ENCODE measurements at places on chromosomes 5 and 9.

GRCh38 chr5:178476972-178477754 is 113.0 kb downstream of the COL23A1 start:
- no peak for DNase-seq

DNA sequence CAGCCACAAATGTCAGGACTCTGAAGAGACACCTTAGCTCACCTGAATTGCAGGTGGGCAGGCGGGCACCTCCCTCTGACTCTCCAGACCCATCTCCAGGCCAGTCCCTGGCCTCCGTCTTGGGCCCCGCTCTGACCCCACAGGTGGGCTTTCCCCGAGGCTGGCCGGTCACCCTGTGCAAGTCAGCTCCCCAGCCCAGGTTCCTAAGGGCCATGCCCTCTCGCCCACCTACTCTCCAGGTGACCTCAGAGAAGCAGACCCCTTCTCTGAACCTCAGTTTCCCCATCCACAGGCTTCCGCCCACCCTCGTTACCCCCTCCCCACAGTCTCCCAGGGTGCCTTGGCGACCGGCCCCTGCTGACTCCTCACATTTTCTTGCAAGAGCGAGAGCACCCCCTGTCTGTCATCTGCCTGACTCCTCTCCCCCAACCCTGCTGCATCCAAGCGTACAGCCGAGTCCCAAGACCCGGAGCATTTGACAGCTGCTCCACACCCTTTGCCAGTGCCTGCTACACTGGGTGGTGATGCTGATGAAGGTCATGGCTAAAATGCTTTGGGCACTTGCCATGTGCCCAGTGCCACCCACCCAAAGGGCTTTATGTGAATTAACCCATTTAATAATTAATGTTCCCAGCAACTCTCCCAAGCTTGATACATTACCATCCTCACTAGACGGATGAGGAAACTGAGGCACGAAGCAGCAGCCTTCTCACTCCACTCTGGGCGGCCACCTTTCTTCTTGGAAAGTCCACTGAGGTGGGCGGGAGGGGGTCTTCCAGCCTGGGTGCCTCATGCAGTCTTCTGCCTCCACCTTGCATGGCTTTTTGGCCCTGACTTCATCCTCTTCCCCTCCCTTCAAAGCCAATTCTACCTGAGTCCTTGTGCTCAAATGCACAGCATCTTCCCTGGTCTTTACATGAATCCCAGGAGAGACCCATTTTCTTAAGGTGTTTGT is 51.1 kb upstream of the ORM1 start:
- DNase-seq: no peak

- DNase-seq: no peak
Measured at GRCh38 chr5:151903243-151903653, 21.4 kb downstream of the GLRA1 start.

GRCh38 chr9:129761901-129762369 is 9.1 kb upstream of the PTGES start:
- DNase-seq: no peak

DNA sequence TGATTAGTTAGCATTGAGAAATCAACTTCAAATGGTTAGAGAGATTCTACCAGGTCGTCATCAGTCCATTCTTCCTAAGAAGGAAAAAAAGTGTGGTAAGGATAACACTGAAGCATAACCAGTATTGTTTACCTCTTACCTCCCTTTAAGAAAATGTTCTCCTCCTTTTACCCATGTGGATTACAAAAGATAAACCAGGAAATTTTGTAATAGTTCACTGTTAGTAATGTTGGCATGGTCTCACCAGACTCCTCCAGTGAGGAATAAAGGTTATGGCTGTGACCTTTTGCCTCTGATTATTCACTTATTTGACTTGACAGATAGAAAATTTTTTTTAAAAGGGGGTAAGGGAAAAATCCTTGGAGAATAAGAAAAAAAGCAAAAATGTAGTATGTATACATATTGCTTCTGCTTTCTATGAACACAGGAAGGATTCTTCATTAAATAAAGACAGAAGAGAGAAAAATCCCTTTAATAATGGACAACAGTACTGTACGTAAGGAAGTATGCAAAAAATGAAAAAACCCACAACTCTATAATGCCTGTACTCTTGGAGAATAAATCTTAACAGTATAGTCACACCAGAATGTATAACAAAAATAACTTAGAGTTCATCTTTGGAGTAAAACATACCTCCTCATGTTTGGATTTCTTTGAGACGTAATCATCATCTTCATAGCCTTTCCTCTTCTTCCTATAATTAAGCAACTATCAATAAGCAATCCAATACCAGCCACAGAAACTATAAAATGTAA is 18.1 kb downstream of the CCNH start:
- DNase-seq: no peak

- no peak for DNase-seq
Measured at GRCh38 chr5:137037848-137038247, 461.3 kb downstream of the SPOCK1 start.

GRCh38 chr5:168318240-168318639 is 26.8 kb downstream of the WWC1 start:
- DNase-seq: no peak

DNA sequence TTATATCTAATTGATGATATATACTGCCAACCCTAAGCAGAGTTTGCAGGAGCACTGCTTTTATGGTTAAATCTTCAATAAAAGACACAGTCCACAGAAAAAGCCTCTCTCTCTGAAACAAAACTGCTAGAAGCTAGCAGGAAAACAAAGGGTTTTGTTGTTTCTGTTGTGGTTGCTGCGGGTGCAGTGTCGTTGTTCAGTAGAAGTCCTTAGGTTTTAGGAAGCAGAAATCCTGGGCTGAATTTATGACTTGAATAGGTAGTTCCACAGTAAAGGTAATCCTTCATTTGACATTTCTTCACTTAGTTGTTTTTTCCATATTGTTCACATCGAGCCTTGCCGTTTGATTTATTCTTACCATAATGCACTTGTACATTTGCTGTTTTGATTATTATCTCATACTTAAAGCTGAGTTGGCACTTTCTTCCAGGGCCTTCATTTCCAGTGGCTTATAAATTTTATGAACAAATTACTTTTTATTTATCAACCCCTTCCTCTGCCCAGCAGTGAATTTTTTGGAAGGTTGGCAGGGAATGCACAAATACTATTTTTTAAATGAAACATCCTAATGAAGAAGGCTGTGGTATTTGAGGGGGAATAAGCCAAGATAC is 209.6 kb upstream of the SLC30A5 start:
- DNase-seq: no peak

DNA sequence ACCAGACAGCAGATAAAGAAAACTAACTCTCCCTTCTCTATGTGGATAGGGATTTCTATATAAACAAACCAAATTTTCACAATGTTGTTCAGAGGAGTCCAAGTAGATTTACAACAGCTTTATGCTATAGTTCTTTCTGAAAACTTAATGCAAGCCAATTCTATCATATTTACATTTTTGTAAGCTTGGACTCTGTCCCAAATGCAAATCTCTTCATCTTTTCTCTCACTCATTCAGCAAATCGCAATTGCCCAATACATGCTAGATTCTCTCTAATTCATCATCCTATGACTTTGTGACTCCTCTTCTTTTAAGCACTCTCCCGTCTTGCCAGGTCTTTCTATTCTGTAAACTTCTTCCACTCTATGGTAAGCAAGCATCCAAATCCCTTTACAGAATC is 39.1 kb upstream of the UGT3A2 start:
- DNase-seq: no peak

DNA sequence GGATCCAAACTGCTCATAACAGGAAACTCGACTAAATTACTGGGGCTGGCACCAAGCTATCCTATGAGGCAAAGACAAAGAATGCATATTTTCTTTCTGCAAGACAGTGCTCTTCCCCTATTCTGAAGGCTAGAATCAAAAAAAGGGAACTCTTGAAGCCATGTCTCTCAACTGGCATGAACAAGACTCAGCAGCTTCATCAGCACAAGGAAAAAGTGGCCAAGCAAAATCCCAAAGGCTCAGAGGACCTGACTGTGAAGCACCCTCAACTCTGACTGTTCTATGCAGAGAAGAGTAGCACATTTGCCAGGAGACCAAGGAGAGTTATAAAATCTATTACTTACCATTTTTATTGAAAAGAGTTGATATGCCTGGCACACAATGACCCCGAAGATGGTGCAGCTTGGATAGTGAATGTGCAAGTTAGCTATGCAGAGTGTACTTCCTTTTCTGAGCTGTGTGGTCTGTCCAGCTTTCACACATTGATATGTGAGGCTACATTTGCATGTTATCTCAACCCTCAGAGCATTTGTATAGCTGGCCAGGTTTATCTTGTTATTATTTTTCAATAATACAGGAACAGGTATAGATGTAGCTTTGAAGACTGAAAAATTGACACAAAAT is 51.0 kb upstream of the FYB1 start:
- no peak for DNase-seq

GRCh38 chr9:136160995-136161610 is 42.4 kb upstream of the TMEM250 start:
- DNase-seq: no peak

- DNase-seq: no peak
Measured at GRCh38 chr9:137506702-137507171, 43.5 kb downstream of the PNPLA7 start.

DNA sequence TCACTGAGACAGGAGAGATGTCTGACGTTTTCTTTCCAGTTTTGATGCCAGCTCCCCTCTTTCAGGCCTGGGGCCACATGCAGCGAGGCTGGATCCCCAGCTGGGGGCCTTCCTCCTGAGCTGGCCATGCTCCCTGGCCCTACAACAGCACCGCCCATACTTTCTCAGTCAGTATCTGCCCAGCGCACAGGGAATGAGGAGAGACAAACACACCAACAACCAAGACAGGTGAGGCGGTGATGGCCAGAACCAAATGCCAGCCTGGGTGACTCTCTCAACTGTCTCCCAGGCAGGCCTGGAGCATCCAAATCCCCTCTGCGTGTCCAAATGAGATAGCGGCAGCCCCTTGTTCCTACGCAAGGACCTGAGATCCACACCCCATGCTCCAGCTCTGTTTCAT is 109.6 kb downstream of the ROR2 start:
- DNase-seq: no peak

- no peak for DNase-seq
Measured at GRCh38 chr5:121526908-121527307, 324.8 kb upstream of the FTMT start.

DNA sequence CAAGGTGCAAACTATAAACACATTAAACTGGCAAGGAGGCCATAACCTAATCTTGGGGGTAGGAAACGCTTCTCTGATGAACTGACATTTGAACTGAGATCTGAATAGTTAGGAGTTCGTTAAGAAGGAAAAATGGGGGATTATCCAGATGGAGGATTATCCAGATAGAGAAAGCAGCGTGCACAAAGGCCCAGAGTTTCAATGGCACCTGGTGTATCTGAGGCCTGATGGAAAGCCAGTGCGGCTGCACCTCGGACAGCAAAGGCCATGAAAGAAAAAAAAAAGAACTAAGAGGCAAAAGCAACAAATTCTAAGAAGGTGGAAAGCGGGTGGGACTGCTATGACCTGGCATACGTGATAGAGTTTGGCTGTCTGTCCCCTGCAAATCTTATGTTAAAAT is 13.0 kb upstream of the CTNNAL1 start:
- no peak for DNase-seq

- DNase-seq: no peak
Measured at GRCh38 chr9:119544492-119544891, 175.3 kb upstream of the BRINP1 start.

GRCh38 chr9:34371886-34372466 is 4.7 kb downstream of the MYORG start:
- DNase-seq: no peak

GRCh38 chr9:127015921-127016512 is 101.4 kb downstream of the RALGPS1 start:
- no peak for DNase-seq

DNA sequence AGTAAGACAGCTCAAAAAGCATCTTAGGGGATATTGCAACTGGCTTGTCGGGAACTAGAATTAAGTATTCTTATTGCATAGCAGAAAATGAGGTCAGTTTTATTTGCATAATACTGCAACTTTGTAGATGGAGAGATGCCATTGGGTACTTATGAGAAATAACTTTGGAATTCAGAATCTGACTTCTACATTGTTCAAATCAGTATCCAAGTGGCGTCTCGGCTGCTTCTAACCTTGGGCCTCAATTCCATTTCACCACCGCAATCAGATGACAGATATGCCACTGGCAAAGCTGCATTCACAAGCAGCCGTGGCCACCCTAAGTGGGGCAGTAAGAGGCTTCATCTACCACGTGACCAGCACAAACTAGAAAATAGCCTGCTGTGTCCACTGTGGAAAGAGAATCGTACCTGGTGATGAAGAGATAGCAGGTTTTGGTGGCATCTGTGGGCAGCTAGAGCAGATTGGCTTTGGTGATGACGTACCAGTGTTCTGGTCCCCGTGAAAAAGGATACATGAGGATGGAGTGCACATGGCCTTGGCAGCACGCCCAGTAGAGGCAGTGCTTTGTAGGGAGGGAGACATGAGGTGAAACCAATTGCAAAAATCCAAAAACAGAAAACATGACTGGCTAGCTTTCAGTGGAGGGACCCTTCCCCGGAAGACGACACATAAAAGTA is 116.6 kb downstream of the KLHL3 start:
- no peak for DNase-seq

DNA sequence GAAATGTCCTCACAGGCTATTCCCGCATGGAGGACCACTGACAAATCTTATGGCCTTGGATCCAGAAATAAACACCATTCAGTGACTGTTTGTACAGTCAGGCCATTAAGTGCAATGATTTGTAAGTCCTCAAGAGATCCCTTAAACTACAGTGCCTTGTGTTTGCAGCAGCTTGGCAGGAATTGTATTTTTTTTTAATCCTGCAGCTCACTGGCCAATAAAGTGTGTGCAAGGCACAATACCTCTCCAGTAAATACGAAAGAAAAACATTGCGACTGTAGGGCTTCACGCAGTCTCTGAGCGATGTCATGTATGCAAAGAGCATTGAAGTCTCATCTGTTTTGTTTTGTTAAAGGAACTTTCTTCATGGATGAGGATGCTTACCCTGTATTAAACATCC is 74.2 kb upstream of the TUSC1 start:
- DNase-seq: no peak

DNA sequence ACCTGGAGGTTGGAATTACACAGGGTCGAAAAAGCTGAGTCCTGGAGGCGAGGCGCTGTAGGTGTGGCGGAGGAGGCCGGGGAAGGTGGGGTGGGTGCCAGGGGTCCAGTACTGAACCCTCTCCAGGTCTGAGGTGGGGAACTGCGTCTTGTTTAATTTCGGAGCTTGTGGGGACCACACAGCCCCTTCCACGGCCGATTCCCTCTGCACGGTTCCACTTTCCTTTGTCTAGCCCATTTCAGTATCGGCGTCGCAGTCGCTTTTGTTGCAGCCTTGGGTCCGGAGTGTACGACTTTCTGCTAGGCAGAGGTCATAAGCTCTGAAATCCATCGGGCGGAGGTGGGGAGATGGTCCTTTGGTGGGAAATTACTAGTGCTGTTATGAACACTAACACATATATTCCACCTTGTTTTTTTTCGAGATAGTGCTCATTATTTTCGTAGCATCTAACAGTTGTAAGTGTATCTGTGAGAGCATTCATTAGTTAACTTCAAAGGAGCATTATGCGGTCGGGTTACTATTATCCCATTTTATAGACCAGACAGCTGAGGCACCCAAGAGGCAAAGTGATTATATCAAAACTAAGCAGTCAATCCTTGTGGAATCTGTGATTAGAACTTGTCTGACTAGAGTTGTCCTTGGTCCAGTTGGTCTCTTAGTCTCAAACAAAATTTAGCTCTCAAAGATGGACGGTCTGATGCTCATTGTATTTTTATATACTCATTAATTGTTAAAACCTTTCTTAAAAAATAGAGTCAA is 737 bp downstream of the RNF180 start:
- DNase-seq: no peak
